ENCODE measurements at places on chromosomes 7 and 10.

- peak overlapping the region; percentile 74 for H3K27ac ChIP-seq
- no peaks in the 10 kb centered on the region for H3K36me3 ChIP-seq
- no peak overlapping the region for H3K4me3 ChIP-seq
Observed at GRCh38 chr10:95820363-95820762, 64.4 kb downstream of the ENTPD1 start.

GRCh38 chr10:97879241-97879640, 29.6 kb downstream of the GOLGA7B start:
- H3K4me3 ChIP-seq: no peak overlapping the region
- no peaks in the 10 kb centered on the region for H3K4me1 ChIP-seq
- H3K36me3 ChIP-seq: no peaks in the 10 kb centered on the region
- H3K27ac ChIP-seq: no peak overlapping the region
- no peaks in the 10 kb centered on the region for H3K27me3 ChIP-seq

- H3K4me3 ChIP-seq: peak overlapping the region; percentile 74
- H3K4me1 ChIP-seq: no peaks in the 10 kb centered on the region
- peak overlapping the region; percentile 82 for H3K27ac ChIP-seq
- H3K27me3 ChIP-seq: no peaks in the 10 kb centered on the region
Observed at GRCh38 chr10:100229819-100230422, 525 bp upstream of the CHUK start.

DNA sequence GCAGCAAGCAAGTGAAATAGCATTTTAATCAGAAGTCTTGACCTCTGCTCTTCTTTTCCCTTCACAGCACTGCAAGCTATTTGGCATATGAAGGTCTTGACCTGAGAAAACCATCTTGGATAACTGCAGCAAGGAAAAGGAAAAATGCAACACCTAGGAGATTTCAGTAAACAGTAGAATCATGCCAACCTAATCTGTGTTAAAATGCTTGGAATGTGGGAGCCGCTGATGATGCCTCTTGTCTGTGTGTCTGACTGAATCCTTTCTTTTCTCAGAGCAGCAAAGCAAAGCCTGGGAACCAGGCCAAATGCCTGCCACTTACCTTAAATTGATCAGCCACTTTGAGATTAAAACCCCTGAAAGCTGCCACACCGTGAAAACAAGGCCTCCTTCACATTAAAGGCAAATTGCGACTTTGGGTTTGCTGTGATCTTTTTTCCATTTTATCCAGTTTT, 80.4 kb upstream of the CDK6 start:
- no peaks in the 10 kb centered on the region for H3K27me3 ChIP-seq
- H3K4me3 ChIP-seq: no peak overlapping the region
- H3K4me1 ChIP-seq: no peaks in the 10 kb centered on the region
- H3K36me3 ChIP-seq: no peaks in the 10 kb centered on the region
- H3K27ac ChIP-seq: no peak overlapping the region

- H3K4me1 ChIP-seq: no peaks in the 10 kb centered on the region
- peak overlapping the region; percentile 19 for H3K4me3 ChIP-seq
- H3K27ac ChIP-seq: peak overlapping the region; percentile 37
- DNase-seq: peak; percentile 79
- H3K27me3 ChIP-seq: no peaks in the 10 kb centered on the region
- no peaks in the 10 kb centered on the region for H3K36me3 ChIP-seq
Observed at GRCh38 chr7:151115121-151115835, 29.0 kb downstream of the AGAP3 start.

GRCh38 chr10:64535131-64535867, 1014.1 kb downstream of the REEP3 start:
- no peak overlapping the region for H3K27ac ChIP-seq
- H3K4me3 ChIP-seq: no peak overlapping the region
- no peaks in the 10 kb centered on the region for H3K27me3 ChIP-seq
- no peaks in the 10 kb centered on the region for H3K36me3 ChIP-seq
- DNase-seq: no peak

- no peaks in the 10 kb centered on the region for H3K4me1 ChIP-seq
- no peak overlapping the region for H3K27ac ChIP-seq
- H3K27me3 ChIP-seq: no peaks in the 10 kb centered on the region
- DNase-seq: no peak
- no peaks in the 10 kb centered on the region for H3K36me3 ChIP-seq
Observed at GRCh38 chr10:92045641-92046106, 122.1 kb downstream of the BTAF1 start.

GRCh38 chr10:78210548-78210947, 176.9 kb downstream of the RPS24 start:
- no peak for DNase-seq
- H3K27me3 ChIP-seq: no peaks in the 10 kb centered on the region
- no peak overlapping the region for H3K27ac ChIP-seq
- no peak overlapping the region for H3K4me3 ChIP-seq
- no peaks in the 10 kb centered on the region for H3K36me3 ChIP-seq

GRCh38 chr10:121595806-121596688, 2.2 kb downstream of the FGFR2 start:
- peaks cover 27% of the 10 kb centered on the region for H3K27me3 ChIP-seq
- no peaks in the 10 kb centered on the region for H3K36me3 ChIP-seq
- peaks cover 3% of the 10 kb centered on the region for H3K4me1 ChIP-seq
- peak overlapping the region; percentile 52 for H3K4me3 ChIP-seq
- no peak overlapping the region for H3K27ac ChIP-seq

DNA sequence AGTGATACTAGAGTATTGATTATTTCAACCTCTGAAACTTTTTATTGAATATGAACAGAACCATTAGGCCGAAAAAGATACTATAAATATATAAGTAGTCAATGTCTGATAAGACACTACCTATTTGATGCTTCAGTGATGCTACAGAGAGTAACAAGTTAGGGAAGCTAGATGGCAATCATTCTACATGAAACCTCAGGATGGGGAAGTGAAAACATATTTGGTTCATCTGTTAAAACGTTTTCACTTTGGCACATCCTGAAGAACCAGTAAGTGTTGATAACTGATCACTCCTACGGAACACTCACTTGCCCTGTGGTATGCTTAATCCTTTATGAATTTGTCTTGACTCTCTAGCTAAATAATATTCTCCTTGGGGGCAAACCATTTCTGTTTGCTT, 1064.9 kb downstream of the NXPH1 start:
- H3K4me1 ChIP-seq: no peaks in the 10 kb centered on the region
- H3K27me3 ChIP-seq: no peaks in the 10 kb centered on the region
- no peaks in the 10 kb centered on the region for H3K36me3 ChIP-seq
- H3K4me3 ChIP-seq: no peak overlapping the region
- DNase-seq: no peak

- H3K36me3 ChIP-seq: no peaks in the 10 kb centered on the region
- no peak overlapping the region for H3K4me3 ChIP-seq
- H3K4me1 ChIP-seq: no peaks in the 10 kb centered on the region
Observed at GRCh38 chr7:38452681-38453108, 178.5 kb downstream of the AMPH start.

- H3K4me3 ChIP-seq: peak overlapping the region; percentile 94
- no peaks in the 10 kb centered on the region for H3K36me3 ChIP-seq
- H3K27me3 ChIP-seq: peaks cover 29% of the 10 kb centered on the region
- H3K27ac ChIP-seq: peak overlapping the region; percentile 92
- peaks cover 48% of the 10 kb centered on the region for H3K4me1 ChIP-seq
Observed at GRCh38 chr7:87217983-87218653, 1.4 kb downstream of the TMEM243 start.

Data from left lung (tissue), 14 donors.